ENCODE measurements at places on chromosomes 7 and 10.

DNA sequence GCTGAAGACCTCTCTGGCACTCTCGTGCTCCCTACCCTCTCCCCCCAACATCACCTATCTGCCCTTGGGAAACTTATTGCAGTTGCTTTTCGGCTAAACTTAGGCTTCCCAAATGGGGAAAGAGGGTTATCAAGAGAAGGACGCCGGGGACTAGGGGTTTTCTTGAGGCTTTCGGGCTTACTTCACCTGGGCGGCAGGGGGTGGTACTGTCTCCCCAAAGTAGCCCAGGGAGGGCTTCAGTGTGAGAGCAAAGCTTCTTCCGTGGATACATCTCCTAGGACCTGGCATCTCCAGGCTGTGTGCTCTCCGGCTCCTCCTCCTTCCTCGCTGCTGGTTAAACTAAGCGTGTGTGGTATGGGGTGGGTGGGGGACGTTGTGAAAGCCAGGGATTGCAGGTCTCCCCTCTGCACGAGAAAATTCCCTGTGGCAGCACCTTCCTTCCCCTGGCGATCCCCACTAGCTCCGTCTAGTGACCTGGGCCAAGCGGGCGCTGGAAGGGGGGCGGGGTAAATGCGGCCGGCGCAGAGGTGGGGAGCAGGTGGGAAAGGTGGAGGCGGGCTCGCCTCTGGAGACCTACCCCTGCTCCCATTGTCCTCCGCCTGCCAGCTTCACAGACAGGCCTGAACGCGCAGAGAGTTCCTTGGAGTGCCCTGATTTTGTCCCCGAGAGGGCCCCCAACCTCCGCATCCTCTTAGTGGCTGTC is 1.1 kb downstream of the PLXDC2 start:
- DNase-seq, result no peak

GRCh38 chr7:134212576-134213546 is 85.7 kb downstream of the LRGUK start:
- no peak for DNase-seq

DNA sequence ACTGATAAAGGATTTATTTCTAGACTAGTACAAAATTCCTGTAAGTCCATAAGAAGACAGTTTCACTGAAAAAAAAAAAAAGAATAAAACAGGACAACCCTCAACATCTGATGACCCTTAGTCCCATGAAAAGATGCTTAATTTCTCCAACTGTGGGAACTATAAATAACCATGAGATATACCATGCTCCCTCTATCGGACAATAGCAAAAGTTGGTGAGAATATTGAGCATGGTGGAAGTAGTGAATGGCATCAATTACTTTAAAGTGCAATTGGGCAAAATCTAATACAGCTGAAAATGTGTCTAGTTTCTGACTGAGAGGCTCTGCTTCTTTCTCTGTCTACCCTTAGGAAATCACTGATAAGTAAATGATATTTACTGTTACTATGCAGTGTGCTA is 348.8 kb downstream of the SUGCT start:
- DNase-seq, result no peak

GRCh38 chr10:85888004-85888403 is 478.6 kb downstream of the GRID1 start:
- DNase-seq, result no peak

DNA sequence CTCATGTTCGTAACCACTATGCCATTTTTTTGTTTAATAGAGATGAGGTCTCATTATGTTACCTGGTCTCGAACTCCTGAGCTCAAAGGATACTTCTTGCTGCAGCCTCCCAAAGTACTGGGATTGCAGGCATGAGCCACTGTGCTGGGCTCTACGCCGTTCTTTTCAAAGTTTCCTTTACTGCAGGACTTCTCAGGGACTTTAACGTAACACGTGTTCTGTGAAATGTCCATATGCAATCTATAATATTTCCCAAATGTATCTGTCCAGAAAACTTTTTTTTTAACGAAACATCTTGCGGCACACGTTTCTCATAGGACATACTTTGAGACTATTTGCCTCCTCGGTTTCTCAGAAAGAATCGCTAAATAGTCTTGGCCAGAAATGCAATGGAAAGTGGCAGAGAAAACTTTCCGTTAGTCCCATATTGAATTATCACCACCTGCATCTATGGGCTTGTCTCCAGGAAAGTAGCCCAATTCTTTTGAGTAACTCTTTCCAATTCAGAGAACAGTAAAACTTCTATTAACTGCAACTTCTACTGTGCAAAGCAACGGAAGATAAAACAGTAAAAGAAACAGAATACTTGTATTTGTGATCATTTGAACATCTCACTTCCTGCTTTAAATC is 96.3 kb downstream of the ELMO1 start:
- no peak for DNase-seq

- no peak for DNase-seq
These were observed 59.3 kb downstream of the PRTFDC1 start for GRCh38 chr10:24893127-24893526.

- DNase-seq, result no peak
These were observed 2.0 kb downstream of the MYOZ1 start for GRCh38 chr10:73639286-73639685.

DNA sequence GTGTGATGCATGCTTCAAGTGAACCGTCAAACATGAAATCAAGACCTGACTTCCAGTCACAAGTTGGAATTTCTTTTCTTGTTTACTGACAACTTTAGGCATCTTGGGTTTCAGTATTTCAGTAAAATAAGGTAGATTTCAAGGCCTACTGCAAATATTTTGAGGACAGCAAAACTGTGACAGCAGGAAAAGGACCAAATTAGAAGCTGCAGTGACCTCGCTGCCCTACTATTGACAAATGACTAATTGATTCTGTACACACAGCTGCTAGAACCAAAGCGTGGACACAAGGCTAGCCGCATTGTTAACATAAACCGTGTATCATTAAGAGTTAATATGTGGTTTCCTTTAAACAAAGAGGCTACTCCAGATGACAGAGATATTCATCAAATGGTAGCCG is 105.7 kb upstream of the SEC61G start:
- DNase-seq, result no peak

Measured in activated CD4-positive, CD25-positive, alpha-beta regulatory T cell (primary cell).